ENCODE measurements at places on chromosomes 1 and 21. TPM values are rescaled to one million over a fixed set of nuclear protein-coding genes. Genes with fewer than 3 reads are reported as not detected.

DNA sequence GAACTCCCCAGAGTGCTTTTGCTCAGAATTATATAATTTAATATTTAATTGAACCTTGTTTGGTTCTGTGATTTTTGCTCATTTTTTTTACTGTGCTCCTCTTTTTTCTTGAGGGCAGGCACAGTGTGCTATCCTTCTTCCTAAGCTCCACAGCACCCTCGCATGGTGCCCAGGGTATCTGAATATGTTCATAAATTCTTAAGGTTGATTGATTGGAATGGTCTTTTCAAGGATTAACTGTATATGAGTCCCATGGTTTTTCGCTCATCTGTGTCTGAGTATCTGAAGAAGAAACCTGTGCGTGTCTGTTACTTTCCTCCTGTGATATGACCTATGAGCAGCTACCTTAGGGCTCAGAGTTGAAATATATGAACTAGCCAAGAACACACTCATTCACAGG is 393.7 kb downstream of the HLX start:
- no peak for DNase-seq

DNA sequence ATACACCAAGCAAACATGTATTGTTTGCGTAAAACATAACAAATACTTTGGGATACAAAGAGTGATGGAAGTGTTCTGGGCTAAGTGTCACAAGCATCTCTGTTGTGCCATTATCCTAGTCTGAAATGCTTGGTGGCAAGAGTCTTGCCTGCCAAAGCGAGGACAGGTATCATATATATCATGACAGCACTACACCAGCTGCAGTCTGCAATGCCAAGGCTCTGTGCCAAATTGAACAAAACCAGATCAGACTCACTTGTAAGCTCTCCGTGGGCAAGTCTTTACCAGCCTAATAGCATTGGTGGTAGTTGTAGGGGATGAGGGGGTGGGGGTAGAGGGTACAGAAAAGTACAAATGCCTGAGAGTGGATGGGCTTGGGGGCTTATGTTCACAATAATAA is 119.2 kb downstream of the RWDD3 start:
- no peak for DNase-seq

GRCh38 chr1:225699336-225699735 is 46.4 kb upstream of the ENAH start:
- DNase-seq, result no peak

- no peak for DNase-seq
These were observed 44.7 kb downstream of the YARS1 start for GRCh38 chr1:32772281-32773017.

DNA sequence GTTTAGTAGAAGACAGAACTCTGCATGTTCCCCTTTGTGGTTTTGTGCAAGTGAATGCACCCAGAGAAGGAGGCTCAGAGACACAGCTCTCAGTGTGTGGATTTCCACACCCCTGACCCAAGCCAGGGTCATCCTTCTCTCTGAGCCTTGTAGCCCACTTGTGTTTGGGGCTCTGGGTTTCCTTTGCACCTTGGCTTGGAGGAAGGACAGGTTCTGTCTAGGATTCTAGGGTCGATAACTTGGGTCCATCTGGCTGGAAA is 27.2 kb downstream of the MYOG start:
- DNase-seq, result no peak

GRCh38 chr1:156623946-156624813 is 5.0 kb downstream of the HAPLN2 start:
- DNase-seq, result no peak

The GATAD2B gene
- 26.5 TPM for total RNA-seq

The TPTE gene
- not detected for total RNA-seq

The ANKRD34A gene
- total RNA-seq, result 1.7 TPM

The RGS5 gene
- 21.3 TPM for total RNA-seq

The LCE3C gene
- not detected for total RNA-seq

The TBX19 gene
- total RNA-seq, result 1.8 TPM

The GNG4 gene
- total RNA-seq, result not detected

Data from tibial nerve (tissue), 4 donors.